ENCODE measurements at places on chromosomes 7 and 10.

DNA sequence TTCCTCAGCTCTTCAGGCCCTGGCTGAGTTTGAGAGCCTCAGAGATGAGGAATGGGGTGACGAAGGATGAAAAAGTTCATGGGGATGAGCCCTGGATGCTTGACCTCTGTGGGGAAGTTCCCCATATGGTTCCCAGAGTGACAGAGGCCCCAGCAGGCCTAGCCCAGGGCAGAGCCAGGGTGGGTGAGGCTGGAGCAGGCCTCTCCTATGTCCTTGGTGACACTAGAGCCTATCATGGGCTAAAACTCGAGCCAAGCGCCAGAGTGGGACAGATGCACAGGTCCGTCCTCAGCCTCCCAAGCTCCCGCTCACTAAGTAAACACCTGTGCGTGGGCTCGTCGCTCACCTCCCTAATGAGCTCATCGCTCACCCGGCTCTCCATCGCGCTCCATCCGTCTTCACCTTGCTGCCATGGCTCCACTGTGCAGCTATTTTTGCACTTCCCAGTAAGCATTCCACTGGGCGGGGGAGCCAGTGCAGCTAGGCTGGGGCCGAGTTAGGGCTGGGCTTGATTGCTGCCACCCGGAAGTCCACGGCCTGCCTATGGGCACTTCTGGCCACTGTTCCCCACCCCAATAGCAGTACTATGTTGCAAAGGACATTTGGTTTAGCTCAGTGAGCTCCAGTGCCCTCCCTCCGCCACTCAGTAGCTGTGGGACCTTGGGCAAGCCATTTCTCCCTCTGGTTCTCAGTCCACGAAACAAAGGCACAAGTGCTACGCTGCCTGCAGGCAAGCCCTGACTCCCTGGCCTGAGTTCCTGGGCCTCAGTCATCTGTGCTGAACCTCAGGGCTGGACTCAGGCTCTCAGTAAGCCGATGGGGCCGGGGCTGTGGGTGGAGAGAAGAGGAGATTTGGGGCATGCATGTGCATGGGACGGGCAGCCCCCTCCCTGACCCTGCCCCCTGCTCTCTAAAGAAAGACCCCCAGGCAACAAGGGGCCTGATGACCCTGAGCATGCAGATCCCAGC is 117.3 kb upstream of the PCBD1 start:
- no peak for DNase-seq

GRCh38 chr7:19957664-19958063 is 184.2 kb upstream of the TMEM196 start:
- no peak for DNase-seq

DNA sequence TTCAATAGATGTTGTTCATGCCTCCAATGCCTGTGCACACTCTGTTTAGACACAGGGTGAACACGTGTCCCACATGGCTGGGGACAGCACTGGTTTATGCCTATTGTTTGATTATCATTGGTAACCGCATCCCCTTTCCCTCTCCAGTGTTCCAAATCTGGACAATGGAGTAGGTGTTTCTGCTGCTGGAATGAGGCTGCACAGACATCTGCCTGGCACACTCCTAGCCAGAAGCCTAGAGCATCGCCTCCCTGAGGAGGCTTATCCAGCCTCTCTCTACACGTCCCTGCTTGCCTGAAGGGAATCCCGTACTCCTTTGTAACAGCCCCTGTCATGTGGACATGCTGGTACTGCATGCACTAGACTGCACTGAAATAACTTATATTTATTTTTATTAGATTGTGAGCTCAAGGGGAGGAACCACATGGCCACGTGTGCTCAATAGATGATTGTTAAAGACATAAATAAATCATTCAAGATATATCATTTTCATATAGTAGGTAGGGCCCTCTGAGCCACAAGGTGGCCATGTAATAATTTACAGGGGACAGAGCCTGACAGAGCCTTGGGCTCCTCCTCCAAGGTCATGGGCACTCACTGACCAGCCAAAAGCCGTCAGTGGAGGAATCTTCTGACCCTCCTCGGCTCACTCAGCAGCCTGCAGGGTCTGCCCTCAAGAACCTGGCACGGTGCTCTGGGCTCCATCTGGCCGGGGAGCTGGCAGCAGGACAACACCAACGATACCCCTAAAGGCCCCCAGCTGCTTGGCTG is 310.9 kb upstream of the ZNF32 start:
- DNase-seq = no peak

- DNase-seq = no peak
These were observed 28.9 kb upstream of the LMTK2 start for GRCh38 chr7:98077762-98078161.

GRCh38 chr10:48343106-48343505 is 36.6 kb downstream of the MAPK8 start:
- no peak for DNase-seq

- peak; percentile 55 for DNase-seq
These were observed 12.4 kb downstream of the GNAT3 start for GRCh38 chr7:80499350-80499953.

DNA sequence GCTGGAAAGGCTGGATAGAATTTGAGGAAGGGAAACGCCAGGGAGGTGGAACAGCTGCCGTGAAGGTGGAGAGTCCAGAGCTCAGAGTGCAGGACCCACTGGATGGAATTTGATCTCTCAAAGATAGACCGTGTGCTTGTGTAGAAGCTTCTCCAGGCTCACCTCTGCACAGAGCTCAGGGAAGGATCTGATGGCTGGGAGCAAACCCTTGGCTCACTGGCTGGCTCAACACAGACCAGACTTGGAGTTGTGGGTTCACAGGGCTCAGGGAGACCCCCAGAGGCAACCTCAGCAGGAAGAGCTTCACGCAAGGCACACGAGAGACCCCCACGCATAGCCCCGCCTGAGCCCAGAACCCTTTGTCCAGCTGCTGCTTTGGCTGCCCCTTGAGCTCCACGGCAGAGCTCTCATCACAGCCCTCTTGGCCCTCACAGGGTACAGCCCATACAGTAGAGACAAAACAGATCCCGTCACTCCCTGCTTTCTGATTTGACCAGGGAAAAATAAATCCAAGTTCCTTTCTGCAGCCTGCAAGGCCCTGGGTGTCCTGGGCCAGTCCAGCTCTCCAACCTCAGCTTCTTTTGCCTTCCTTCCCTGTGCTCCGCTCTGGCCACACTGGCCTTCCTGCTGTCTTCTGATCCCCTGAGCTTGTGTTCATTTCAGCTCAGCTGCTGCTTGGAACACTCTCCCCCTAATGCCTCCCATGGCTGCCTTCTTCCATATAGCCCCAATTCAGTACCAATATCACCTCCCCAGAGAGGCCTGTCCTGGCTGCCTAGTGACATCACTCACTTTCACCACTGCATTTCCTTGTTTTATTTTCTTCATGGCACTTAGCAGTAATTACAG is 26.3 kb downstream of the GHRHR start:
- DNase-seq = no peak

DNA sequence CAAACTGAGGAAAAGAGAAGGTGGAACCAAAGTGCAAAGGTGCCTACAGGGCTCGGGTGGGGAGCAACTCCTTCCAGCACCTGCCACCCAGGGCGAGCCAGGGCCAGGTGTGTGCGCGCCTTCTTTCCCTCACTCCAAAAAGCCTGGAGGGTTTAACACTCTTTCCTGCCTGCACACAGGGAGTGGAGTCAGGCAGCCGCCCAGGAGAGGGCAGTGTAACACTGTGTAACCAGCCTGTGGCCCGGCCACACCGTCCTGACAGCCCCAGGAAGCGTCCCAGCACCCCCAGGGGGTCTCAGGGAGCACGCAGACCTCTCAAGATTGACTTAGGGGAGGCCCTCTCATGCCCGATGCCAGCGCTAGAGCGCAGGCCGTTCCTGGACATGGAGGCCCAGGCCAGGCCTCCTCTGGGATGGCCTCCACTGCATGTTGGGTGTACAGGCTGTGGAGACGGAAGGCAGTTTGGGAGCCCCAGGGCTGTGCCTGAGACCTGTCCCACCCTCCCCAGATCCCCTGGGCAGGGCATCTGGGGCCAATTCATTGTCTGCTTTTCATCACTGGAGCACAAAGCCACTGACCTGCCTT is 13.4 kb downstream of the BRI3 start:
- no peak for DNase-seq
